ENCODE measurements at places on chromosomes 2 and 18. TPM values are rescaled to one million over a fixed set of nuclear protein-coding genes. Genes with fewer than 3 reads are reported as not detected.

DNA sequence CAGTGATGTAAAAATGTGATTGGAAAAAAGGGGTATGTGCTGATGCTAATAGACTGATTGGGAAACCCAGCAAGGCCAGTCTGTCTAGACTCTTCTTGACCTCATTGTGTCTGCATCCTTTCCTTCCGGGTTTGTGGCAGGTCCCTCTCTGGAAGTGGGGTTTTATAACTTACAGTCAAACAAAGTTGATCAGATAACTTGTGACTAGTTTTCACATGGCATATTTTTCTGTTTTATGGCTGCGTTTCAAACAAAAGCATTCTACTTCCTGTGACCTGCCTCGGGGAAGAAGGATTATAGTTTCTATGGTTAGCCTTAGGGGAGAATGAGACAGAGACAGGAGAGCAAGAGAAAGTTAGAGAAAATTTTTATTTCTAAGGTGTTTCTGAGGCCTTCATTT is 188.7 kb upstream of the HNMT start:
- DNase-seq = no peak

DNA sequence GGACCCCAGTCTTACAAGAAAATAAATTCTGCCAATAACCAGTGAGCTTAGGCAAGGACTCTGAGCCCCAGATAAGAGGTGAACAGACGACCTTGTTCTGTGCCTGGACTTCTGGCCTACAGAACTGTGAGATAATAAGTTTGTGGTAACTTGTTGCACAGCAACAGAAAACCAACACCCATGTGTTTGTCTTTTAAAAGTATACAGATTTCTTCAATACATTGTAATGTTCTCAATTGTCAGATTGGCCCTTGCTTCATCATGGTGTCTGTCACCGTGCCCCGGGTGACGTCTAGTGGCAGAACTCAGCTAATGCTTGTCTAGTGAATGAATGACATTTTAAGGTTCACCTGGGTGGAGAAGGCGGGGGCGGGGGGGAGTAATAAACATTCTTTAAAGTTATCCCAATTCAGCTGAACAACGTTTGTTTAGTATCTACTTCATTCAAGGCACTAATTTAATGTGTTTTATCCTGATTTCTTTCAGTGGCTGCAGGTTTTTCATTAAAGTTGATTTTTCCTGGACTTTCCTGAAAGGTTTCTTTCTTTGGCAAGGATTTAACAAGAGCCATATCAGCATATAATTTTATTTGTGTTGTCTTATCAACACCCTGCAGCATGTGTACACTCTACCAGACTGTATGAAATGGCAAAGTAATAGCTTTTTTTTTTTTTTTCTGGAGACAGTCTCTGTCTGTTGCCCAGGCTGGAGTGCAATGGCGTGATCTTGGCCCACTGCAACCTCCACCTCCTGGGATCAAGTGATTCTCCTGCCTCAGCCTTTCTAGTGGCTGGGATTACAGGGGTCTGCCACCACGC is 123.8 kb upstream of the DLX2 start:
- peak; percentile 72 for DNase-seq

GRCh38 chr2:158699323-158699722 is 95.8 kb upstream of the DAPL1 start:
- no peak for DNase-seq

DNA sequence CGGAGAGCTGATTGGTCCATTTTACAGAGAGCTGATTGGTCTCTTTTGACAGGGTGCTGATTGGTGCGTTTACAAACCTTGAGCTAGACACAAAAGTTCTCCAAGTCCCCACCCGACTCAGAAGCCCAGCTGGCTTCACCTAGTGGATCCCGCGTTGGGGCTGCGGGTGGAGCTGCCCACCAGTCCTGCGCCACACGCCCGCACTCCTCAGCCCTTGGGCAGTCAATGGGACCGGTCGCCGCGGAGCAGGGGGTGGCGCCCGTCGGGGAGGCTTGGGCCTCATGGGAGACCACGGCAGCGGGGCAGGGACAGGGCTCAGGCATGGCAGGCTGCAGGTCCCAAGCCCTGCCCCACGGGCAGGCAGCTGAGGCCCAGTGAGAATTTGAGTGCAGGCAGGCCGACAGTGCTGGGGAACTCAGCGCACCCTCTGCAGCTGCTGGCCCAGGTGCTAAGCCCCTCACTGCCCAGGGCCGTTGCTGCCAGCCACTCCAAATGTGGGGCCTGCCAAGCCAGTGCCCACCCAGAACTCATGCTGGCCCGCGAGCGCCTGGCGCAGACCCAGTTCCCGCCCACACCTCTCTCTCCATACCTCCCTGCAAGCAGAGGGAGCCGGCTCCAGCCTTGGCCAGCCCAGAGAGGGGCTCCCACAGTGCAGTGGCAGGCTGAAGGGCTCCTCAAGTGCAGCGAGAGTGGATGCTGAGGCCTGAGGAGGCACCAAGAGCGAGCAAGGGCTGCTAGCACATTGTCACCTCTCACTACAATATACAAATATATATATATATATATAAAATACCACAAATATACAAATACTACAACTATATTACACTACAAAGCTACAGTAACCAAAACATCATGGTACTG is 100.7 kb downstream of the SPIRE1 start:
- DNase-seq = no peak

- DNase-seq = no peak
Observed at GRCh38 chr18:73923866-73924265, 223.8 kb downstream of the FBXO15 start.

DNA sequence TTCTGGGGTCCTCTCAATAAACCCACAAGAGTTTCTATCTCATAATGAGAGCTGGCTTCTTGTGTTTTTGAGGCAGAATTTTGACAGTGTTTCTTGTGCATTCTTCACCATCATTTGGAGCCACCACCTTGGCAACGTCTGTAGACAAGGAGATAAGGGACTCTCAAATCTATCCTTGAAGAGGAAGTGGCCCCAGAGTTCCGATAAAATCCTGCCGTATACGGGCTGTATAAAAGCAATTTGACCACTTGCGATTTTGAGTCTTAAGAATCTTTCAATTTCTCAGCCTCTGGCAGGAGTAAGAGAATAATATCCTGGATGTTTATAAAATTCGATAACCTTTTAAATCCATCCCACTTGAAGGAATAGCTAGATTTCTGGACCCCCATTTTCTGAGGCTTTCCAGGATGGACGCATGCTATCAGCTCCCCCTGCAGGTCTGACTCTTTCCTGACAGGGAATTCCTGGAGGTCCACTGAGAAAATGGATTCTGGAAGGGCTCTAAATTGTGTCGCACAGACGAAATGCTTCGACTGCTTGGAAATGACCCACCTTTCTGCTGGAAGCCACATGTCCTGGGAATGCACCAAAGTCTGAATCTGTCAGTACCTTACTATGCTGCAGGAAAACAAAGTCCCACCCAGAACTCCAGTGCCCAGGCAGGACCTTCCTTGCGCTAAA is 54.1 kb downstream of the E2F6 start:
- DNase-seq = peak; percentile 39

Gene KCNE4
- total RNA-seq = 0.26 TPM

Gene ERFE
- total RNA-seq = 4.2 TPM

Gene CMPK2
- total RNA-seq = 0.26 TPM
